ENCODE measurements at places on chromosomes 4 and X.

- no peak for DNase-seq
Observed at GRCh38 chr4:88821522-88821921, 123.9 kb upstream of the NAP1L5 start.

- peak; percentile 95 for DNase-seq
Observed at GRCh38 chr4:139988863-139989765, 164.9 kb downstream of the MAML3 start.

- no peak for DNase-seq
Observed at GRCh38 chrX:141180851-141181250, 3.9 kb upstream of the LDOC1 start.

DNA sequence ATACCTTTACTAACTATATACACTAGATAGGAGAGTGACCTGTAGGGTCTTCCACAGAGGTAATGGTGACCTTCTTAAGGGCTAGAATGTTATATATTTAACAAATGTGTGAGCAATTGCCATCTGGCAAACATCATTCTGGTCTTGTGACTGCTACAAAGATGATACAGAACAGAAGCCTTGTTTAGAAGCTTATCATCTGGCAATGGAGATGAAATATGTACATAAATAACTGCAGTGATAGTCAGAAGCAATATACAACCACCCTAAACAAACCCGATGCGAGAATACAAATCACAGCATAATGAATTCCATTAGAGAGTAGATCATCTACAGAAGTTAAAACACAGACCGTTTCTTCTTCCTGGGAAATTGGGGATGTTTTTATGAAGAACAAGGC lies 952.7 kb upstream of the SLIT2 start:
- DNase-seq: peak; percentile 60

- DNase-seq: no peak
Observed at GRCh38 chr4:8685831-8686230, 93.3 kb downstream of the CPZ start.

DNA sequence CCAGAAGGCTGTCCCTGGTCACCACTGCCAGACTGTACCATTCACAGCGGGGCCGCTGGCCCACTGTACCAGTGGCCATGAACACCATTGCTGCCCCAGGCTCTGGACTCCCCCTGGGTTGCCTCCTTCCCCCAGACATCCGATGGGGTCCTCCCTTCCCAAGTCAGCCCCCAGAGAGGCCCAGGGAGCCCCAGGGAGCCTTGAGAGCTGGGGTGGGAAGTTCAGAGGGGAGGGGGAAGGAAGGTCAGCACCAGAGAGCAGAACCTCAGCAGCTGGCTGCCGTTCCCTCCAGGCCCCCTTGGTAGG lies 441 bp upstream of the ARHGAP4 start:
- no peak for DNase-seq

DNA sequence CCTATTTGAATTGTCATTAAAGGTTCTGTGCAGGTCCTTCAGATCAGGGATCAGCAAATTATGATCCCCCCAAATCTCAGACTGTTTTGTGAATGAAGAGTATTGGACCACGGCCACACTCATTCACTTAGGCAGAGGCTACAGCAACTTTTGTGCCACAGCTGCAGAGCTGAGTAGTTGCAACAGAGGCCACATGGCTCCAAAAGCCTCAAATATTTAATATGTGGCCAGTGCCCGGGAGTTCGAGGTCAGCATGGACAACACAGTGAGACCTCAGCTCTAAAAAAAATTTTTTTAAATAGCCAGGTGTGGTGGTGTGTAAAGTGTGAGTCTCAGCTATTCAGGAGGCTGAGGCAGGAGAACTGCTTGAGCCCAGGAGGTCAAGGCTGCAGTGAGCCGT lies 100.7 kb downstream of the NSUN7 start:
- no peak for DNase-seq

DNA sequence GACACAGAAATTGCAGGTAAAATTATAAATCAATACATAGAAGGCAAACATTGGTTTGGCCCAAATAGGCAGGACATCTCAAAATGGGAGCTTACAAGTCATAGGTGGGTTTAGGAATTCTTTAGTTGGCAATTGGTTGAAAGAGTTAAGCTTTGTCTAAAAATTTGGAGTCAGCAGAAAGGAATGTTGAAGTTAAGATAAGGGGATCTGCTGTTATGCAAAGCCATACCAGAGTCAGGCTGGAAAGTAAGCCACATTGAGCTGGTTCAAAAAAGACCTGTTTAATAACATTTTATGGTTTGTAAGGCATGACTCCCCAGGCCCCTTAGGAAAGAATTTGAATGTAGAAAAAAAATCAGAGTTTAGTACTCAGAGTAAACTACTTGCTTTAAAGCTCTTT lies 92.6 kb downstream of the IL13RA2 start:
- peak; percentile 65 for DNase-seq
